SJCRH30 (cell line): ENCODE measurements at places on chromosomes 13 and 19. TPM values are rescaled to one million over a fixed set of nuclear protein-coding genes. Genes with fewer than 3 reads are reported as not detected.

- no peak for DNase-seq
These were observed 2.0 kb downstream of the ZNF792 start for GRCh38 chr19:34961775-34962686.

Gene IRGC
- not detected in 2 replicates for total RNA-seq

Gene PCDH9
- 4.2 and 5.6 TPM in 2 replicates for total RNA-seq

Gene BICRA
- 0.95 and 3.9 TPM in 2 replicates for total RNA-seq

Gene KCNN1
- not detected in 2 replicates for total RNA-seq

GRCh38 chr19:47280183-47280797 is 5.6 kb downstream of the INAFM1 start:
- DNase-seq, result peak; percentile 48

Gene PGLYRP1
- total RNA-seq, result not detected in 2 replicates

Gene ETV2
- 2.4 and 4.1 TPM in 2 replicates for total RNA-seq

DNA sequence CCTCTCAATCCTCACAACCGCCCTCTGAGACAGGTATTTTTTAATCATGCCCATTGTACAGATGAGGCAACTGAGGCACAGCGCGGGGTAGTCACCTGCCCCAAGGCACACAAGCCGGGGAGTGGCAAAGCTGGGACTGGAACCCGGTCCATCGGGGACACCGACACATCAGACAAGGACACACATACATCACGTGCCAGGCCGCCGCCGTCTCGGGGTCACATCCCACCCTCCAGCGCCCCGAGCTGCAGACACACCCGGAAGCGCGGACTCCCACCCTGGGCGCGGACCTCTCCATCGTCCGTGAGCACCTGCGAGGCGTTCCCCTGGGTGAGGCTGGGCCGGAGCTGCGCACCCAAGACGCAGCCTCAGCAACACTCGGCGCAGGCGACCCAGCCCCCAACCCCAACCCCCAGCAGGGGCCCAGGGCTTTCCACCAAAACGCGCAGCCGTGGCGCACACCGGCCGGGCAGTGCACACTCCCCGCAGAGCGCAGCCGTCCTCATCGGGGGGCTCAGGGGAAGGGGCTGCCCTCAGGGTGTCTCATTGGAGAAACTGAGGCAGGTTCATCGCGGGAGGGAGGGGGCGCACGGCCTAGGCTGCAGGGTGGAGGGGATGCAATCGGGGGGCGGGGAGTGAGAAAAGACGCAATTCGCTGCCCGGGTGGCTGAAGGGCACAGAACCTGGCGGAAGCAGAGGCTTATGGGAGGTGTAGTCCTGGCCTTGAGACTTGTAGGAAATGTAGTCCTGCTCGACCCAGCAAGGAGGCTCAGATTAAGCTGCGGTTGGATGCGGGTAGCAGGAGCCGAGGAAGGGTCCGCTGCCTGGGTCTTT is 1.9 kb upstream of the LMTK3 start:
- DNase-seq, result peak; percentile 56

Gene CKM
- total RNA-seq, result 3.9 and 4.6 TPM in 2 replicates

DNA sequence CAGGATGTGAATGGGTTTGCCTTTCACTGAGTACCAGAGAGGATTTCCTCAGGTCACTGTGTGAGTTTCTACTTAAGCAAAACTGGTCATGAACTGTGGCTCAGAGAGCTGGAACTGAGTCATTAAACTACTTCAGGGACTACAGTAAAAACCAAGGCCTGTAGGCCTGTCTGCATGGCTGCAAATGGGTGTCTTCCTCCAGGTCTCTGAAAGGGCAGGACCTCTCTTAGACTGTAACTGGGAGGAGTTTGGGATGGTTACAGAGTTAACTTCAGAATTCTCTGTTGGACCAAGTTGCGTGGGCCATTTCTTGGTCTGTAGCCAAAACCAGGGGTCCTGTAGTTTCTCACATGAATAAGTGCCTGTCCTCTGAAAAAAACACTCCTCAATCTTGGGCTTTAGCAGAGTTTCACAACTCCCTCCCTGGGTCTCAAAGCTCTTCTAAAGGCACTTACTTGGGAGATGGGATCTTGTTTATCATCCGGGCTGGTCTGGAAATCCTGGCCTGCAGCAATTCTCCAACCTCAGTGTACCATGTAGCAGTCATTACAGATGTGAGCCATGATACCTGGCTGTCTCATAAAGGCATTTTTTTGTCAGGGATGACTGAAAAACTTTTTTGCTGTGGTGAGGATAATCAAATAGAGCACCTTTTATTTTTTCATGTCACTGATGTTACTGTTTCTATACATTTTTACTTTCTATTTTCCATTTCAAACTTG is 19.7 kb downstream of the ZNF714 start:
- no peak for DNase-seq

Gene FXYD7
- not detected in 2 replicates for total RNA-seq

DNA sequence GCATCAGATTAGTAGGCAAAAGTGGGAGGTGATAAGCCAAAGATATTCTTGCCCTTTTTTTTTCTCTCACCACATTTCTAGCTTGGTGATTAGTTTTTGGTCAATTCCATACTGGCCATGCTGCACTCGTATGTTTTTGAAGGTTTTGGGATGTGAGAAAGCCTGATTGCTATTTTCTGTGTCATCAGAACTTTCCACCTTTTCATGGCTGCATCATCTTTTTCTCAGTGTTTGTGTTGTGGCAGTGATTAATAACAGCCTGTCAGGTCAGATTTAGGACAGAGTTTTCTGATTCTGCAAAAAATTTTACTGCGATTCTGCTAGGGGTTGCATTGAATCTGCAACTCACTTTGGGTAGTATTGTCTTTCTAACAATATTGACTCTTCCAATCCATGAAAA is 32.9 kb downstream of the PSG1 start:
- DNase-seq, result no peak

DNA sequence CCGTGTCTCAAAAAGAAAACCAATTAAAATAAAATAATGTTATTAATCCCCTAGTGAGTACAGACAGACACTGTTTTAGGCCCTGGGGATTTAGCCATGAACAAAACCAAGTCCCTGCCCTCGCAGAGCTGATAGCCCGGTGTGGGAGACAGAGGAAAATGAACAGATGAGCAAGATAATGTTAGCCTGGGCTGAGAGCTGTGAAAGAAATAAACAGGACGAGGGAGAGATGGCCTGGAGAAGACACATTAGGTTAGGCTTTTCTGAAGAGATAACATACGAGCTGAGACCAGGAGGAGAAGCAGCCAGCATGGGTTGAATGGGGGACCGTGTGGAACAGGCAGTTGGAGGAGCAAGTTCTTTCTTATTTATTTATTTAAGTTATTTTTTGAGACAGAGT is 9.0 kb downstream of the RELB start:
- DNase-seq, result no peak

Gene TRPC4
- total RNA-seq, result 0.02 TPM in 1 of 2 replicates, not detected in the other

Gene ANKLE1
- 0.49 and 0.66 TPM in 2 replicates for total RNA-seq

Gene LYL1
- 0.08 TPM in 1 of 2 replicates, not detected in the other for total RNA-seq

- DNase-seq, result no peak
These were observed 19.3 kb downstream of the DPF1 start for GRCh38 chr19:38204728-38205127.

Gene LIM2
- total RNA-seq, result not detected in 2 replicates

DNA sequence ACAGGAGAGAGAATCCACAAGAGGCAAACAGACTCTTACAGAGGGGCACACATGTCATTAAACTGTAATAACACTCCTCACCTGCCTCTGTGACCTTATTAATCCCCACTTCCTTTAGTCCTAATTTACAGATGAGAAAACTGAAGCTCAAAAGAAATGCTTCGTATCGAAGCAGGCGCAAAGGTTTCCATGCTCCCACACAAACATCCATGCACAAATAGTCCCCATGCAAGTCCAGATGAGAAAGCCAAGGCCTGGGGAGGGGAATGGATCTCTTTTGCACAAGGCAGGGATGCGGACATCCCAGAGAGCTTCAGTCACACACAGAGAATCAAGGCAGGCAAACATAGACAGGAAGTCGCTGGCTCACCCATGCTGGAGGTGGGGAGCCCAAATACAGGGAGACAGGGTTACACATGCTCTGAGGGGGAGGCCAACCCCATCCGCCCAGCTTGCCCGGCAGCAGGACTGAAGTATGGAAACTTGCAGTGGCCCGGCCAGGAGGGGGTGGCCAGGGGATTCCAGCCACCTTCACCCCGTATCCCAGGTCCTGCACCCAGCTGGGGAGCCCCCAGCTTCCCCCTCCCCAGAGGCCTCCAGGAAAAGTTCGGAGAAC is 468 bp downstream of the S1PR5 start:
- peak; percentile 53 for DNase-seq

DNA sequence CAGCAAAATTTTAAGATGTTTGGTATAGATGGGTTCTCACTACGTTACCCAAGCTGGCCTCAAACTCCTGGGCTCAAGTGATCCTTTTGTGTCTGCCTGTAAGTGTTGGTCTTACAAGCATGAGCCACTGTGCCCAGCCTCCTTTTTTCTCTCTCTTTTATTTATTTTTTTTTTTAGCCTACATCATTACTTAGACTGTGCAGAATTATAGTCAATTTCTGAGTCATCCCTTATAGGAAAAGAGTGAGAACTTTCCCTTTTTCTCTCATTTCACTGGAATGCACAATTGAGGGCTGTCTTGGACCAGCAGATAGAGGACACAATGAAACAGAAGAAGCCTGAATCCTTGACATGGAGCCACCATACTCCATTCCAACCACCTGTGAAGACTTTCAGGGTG is 13.3 kb downstream of the TSKS start:
- no peak for DNase-seq

GRCh38 chr19:47241919-47242577 is 11.0 kb upstream of the BBC3 start:
- no peak for DNase-seq

Gene SLITRK6
- 0.05 TPM in 1 of 2 replicates, not detected in the other for total RNA-seq

Gene HAUS5
- 17.2 and 22.7 TPM in 2 replicates for total RNA-seq

DNA sequence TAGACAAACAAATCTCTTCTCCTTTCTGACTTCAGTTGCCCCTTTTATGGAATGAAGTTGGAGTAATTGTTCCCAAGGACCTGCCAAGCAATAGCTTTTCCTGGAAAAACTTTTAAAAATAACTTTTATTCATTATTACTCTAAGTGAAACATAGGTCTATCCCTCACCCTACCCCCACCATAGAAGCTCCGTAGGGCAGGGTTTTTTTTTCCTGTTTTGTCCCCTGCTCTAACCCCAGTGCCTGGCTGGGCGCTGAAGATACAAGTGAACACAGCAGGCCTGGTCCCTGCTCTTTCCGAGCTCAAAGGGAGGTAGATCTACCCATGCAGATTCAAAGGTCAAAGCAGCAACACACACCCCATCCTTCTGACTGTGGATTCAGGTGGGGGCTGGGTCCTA is 8.7 kb upstream of the GNG8 start:
- no peak for DNase-seq

DNA sequence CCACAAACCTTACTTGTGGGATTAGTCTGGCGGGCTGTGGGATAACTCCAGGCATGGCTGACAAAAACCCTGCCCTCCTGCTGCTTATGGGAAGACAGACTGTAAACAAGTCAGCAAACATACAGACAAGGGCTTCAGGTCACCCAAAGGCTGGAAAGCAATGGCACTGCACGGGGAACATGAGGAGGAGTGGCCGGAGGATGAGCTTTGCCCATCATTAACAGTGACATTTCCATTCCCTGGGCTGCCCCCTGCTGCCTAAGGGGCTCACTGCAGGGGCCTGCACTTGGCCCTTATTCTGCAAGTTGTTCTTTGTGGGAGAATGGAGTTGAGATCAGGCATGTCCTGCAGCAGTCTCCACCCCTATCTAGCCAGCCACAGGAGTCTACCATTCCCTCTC is 91.3 kb downstream of the UQCRFS1 start:
- peak; percentile 27 for DNase-seq

- DNase-seq, result no peak
These were observed 9.4 kb upstream of the SBK3 start for GRCh38 chr19:55554741-55555152.

GRCh38 chr19:36111200-36111539 is 227 bp downstream of the OVOL3 start:
- DNase-seq, result peak; percentile 92

Gene SAMD4B
- 125 and 129 TPM in 2 replicates for total RNA-seq

Gene NCR1
- total RNA-seq, result not detected in 2 replicates

Gene APLP1
- 32.1 and 32.7 TPM in 2 replicates for total RNA-seq

Gene PPP5C
- total RNA-seq, result 97.7 and 98.1 TPM in 2 replicates
